Mesenteric fat pad (tissue), 1 donor: ENCODE measurements at places on chromosomes 6 and 20.
A peak's percentile ranks its signal among the peaks of the same experiment; 100 is the strongest.

- DNase-seq: no peak
Measured at GRCh38 chr20:1905693-1906092, 10.5 kb downstream of the SIRPA start.

- no peak for DNase-seq
Measured at GRCh38 chr20:56516631-56517030, 7.9 kb upstream of the FAM209A start.

GRCh38 chr6:115276881-115277565 lies 783.7 kb downstream of the FRK start:
- no peak for DNase-seq

- DNase-seq: no peak
Measured at GRCh38 chr6:133644892-133645619, 243.9 kb upstream of the TCF21 start.

- DNase-seq: no peak
Measured at GRCh38 chr20:42641886-42642285, 547.8 kb downstream of the PTPRT start.

DNA sequence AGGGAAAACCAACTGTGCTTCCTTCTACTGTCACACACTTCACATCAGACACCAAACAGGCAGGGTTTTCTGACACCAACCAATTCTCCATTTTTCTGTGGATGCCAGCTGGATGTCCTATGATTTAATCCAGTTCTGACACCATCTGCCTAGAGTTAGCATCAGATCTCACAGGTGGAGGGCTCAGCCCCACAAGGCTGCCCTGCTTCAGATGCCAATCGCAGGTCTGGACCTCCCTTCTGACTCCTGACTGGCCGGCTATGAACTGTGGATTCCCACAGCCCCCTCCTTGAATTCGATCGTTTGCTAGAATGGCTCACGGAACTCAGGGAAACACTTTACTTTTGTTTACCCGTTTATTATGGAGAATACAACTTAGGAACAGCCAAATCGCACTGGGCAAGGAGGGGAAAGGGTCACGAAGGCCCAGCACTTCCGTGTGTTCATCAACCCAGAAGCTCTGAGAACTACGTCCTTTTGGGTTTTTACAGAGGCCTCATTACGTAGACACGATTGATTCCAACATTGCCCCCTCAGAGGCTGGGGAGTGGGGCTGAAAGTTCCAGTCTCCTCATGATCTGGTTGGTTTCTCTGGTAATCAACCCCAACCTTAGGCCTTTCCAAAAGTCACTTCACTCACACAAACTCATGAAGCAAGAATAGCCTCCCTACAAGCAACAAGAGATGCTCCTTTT lies 25.4 kb upstream of the MAS1 start:
- DNase-seq: no peak

- no peak for DNase-seq
Measured at GRCh38 chr6:11374036-11375010, 141.9 kb upstream of the NEDD9 start.

DNA sequence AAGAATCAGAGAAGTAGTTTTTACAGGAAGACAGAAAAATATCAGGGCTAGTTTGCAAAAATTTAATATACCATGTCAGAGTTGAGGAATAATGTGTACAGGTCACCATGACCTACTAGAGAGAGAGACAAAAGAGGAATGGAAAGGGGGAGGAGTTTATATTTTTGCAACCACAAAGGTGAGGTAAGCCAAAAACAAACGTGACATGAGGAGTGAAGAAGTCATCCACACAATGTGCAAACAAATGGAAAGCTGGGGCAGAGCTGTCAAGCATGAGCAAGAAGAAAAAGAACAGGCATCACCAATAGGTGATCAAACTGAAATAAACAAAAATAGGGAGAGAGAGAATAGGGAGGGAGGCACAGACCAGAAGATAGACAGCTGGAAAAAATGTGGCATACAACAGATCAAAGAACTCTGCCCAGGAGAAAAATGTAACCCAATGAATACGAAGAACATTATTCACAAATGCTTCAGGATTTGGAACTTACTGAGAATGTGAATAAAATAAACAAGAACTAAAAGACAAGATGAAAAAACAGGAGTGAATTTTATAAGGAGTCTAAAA lies 15.5 kb downstream of the RARS2 start:
- no peak for DNase-seq

- DNase-seq: no peak
Measured at GRCh38 chr6:117215353-117216090, 49.8 kb upstream of the VGLL2 start.

GRCh38 chr6:28927846-28928245 lies 4.1 kb upstream of the TRIM27 start:
- DNase-seq: no peak

DNA sequence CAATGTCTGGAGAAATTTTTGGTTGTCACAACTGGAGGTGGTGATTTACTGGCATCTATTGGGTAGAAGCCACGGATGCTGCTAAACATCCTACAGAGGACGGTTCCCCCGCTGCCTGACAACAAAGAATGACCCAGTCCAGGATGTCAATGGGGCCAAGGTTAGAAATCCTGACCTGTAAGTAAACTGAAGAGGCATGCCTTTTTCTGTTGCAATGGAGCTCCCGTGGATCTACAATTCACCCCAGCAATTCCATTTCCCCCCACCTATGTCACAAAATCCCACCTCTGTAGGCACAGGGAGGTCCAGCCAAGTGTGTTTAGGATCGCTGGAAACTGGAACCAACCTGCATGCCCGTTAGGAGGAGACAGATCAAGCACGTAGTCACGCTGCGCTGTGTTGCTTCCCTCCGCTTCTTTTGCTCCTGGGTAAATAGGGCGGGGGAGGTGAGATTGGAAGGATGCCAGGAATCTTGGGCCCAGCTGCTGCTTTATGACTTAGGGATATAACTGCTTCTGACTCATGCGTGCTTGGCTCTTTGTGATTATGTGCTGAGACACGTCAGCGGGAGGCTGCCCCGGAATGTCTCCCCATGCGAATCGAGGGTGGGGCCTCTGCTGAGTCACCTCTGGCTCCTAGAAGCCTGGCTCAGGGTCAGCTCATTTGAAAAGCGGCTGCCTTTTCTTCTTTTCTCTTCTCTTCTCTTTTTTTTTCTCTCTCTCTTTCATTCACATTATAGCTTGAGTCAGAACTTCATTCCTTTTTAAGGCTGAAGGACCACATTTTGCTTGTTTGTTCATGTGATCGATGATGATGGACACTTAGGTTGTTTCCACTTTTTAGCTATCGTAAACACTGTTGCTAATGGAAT lies 12.4 kb upstream of the PEDS1 start:
- DNase-seq: peak; percentile 95

GRCh38 chr6:90179190-90180169 lies 117.2 kb downstream of the BACH2 start:
- no peak for DNase-seq

GRCh38 chr6:157143171-157143889 lies 180.0 kb downstream of the TMEM242 start:
- DNase-seq: no peak

DNA sequence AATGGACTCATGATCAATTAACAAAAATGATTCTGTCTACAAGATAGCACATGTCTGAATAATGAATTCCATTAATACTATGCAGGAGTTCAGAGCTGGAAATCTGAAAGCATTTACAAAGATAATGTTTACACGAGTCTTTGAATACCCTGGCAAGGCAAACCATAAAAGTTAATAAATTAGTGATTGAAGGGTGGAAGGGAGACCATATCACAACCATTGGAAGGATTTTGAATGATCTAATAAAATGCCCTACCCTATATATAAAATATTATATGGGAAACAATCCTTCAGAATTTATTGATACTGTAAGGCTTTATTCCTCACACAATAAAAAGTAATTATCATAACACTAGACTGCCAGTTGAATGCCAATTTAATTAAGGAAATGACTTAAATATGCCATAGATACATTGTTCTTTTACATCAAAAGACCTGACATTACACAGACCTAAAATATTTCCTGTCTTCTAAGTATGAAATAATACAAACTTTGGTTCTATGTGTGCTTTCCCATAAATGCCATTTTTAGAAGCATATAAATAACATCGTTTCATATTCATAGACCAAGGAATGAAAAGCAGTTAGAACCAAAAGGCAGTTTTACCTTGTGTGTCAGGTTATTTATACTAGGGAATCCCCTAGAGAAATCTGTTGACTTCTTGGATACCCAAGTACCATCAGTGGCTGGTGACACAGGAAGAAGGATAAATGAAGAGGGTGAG lies 249.2 kb upstream of the MARCKS start:
- DNase-seq: no peak

DNA sequence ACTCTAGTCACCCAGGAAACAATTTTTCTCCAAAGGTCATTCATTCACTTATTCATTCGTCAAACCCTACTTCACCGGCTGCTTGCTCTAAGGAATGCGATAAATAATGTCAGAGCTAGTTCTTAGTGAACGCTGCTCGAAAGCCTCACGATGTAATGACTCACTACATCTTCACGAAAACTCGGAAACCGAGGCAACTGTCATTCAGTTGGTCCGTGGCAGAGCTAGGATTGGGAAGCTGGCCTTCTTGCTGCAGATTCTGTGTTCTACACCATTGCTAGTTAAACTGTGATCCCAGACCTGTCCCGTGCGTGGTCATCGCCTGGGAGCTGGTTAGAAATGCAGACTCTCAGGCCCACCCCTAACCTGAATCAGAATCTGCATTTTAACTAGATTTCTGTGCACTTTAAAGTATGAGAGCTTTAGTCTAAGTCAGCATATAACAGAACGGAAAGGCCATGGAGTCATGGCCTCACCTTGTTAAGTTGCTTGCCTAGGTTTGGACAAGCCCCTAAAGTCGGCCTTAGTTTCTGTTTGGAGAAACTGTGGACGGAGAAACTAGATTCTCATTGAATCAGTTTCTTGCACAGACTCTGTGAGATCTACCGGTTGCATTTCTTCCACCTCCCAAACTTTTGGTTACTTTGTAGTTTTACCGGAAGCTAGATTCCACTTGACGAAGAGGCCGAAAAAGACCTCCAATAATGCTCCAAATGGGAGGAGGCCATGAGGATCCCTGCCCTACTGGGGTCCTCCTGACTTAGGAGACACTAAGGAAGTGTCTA lies 651 bp upstream of the CCND3 start:
- DNase-seq: no peak

- no peak for DNase-seq
Measured at GRCh38 chr20:235891-236290, 8.8 kb downstream of the DEFB129 start.

- DNase-seq: no peak
Measured at GRCh38 chr6:2467929-2468600, 222.7 kb upstream of the GMDS start.

GRCh38 chr6:25009393-25009710 lies 73.6 kb upstream of the RIPOR2 start:
- no peak for DNase-seq

DNA sequence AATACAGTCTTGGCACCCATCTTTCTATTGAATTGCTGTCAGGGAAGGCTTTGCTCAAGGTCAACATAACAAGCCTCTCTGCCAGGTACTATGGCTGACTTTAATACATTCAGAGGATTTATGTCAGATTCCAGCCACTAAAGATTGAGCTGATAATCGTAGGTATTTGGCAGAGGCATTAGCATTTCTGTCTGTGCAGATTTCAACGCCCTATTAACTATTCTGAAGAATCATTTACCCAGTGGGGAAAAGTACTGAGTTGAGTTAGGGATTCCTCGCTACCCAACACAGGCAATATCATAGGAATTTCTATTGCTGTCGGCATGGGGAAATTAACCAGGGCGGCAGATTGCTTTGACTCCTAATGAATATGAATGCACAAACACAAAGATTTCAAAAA lies 233.7 kb upstream of the SPTLC3 start:
- no peak for DNase-seq

GRCh38 chr20:16475225-16475624 lies 98.0 kb downstream of the KIF16B start:
- no peak for DNase-seq

DNA sequence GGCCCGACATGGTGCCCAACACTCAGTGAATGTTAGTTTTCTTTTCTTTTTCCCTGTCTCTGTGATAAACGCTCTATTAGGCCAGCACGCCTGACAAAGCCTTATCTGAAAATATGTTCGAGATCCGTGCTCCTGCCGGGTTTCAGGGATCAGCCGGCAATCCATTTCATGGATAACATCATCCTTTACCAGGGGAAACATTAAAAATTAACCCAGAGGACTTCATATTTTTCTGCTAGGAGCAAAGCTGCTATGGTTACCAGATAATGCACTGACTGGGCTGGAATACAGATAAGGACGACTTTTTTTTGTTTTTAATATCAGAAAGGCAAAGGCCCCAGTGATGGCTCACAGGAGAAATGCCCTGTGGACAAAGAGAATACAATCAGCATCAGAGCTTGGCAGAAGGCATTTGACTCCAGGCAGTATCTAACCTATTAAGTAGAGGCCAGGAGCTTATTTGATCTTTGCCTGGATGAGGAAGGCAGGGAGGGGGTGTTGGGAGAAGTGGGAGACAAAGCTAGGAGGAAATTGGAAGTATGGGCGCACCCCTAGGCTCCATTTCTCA lies 482.0 kb upstream of the CHD6 start:
- DNase-seq: no peak

GRCh38 chr6:70599187-70599586 lies 32.5 kb downstream of the SDHAF4 start:
- DNase-seq: no peak

- DNase-seq: no peak
Measured at GRCh38 chr6:3357678-3358077, 98.9 kb downstream of the PSMG4 start.

GRCh38 chr6:26226579-26226967 lies 138.4 kb upstream of the BTN3A2 start:
- DNase-seq: no peak

DNA sequence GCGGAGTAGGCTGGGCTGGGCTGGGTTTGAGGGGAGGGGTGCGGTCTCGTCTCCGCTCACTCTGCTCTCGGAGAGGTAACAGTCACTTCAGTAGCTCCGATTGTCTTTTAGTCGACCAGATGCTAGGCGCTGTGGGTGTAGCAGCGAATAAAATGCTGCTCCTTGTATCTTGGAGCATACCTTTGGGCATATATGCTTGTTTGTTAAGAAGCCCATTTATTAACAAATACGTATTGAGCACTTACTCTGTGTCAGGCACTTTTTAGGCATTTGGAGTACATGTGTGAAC lies 545 bp downstream of the ACTR5 start:
- DNase-seq: no peak

DNA sequence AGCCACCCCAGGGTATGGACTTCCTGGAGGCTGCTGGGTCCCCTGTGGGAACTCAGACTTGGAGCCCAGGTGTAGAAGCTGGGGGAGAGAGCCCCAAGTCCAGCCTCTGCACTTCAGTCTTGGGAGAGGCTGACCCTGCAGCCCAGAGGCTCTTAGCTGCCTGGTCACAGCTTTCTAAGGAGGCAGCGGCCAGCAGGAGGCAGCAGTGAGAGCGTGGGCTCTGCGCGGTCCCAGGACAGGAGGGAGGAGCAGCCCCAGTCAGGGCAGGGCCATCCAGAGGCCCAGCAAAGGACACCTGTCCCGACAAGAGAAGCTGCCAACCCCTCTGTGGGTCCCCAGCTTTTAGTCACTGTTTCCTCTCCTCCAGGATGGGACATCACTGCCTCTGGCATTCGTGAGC lies 9.4 kb downstream of the TREML2 start:
- no peak for DNase-seq
